ENCODE measurements at places on chromosomes 7 and 10.

- no peak for DNase-seq
Measured at GRCh38 chr10:104925232-104925851, 284.3 kb downstream of the SORCS3 start.

DNA sequence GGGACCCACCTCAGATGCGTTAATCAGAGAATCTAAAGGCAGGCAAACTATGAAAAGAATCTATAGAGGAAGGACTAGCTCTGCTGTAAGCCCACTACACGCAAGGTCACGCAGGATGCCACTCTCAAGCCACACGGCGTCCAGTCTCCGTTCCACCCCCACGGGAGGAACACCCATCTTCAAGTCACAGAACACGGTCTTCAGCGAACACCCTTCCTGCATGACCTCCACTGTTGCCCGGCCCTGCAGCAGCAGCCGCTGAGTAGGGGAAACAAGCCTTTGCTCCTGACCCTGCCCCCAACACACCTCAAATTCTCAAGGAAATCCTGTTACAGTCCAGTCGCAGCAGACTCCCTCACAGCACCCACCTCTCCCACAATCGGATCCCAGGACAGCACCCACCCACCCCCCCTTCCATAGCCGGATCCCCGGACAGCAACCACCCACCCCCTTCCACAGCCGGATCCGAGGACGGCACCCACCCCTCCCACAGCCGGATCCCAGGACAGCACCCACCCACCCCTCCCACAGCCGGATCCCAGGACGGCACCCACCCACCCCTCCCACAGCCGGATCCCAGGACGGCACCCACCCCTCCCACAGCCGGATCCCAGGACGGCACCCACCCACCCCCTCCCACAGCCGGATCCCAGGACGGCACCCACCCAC is 133.7 kb downstream of the DIP2C start:
- DNase-seq: no peak

DNA sequence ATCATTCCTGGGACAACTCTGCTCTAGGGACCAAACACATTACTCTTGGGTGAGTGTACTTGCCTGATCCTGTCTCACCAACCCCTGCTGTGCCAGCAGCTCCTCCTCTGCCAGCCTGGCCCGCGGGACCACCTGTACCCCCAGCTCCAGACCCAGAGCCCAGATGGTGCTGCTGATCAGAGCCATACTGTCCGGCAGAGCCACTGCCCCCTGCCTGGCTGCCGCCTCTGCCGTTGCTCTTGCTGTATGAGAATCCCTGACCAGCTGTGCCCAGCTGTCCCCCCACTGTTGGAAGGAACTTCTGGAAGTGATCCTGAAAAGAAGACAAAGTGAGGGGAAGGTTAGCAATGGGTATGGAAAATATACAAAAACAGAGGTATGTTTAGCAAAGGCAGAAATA is 6.9 kb downstream of the MYOZ1 start:
- no peak for DNase-seq

DNA sequence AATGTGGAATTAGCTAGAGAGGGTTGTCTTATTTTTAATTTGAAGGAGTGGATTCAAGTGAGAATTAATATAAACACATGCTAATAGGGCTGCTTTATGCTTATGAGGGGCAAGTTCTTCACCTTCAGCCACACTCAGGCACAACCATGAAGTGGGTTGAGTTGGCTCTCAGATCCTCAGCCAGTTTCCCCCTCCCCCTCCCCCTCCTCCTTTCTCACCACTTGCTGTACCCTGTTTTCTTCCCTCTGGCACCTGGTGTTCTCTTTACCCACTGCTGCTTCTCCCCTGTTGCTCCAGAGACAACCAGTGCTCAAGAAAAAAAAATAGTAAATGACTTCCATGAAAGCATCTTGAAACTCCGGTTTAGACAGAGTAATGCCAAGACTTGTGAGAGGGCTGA is 1083.3 kb downstream of the CNTNAP2 start:
- DNase-seq: no peak

- no peak for DNase-seq
Measured at GRCh38 chr7:93955304-93955703, 33.8 kb downstream of the GNG11 start.

- no peak for DNase-seq
Measured at GRCh38 chr7:68564306-68565135, 1033.8 kb upstream of the AUTS2 start.

GRCh38 chr10:61452655-61453641 is at the start of gene TMEM26:
TSS of gene TMEM26 (minus strand) at chr10:61453381. CDS start at chr10:61453081, 300 bp downstream.
- no peak for DNase-seq

DNA sequence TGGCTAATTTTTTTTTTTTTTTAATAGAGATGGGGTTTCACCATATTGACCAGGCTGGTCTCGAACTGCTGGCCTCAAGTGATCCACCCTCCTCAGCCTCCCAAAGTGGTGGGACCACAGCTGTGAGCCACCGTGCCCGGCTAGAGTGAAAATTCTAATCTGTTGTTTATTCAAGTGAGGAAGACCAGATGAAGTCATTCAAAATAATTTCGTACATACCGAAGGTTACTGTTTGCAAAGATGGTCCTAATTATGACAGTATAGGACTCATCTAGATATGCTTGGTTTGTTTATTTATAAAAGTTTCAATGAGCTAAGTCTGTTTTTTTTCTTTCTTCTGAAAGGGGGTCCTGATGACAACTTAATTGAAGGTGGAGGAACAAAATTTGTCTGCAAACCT is 376.8 kb downstream of the EXOC4 start:
- no peak for DNase-seq

DNA sequence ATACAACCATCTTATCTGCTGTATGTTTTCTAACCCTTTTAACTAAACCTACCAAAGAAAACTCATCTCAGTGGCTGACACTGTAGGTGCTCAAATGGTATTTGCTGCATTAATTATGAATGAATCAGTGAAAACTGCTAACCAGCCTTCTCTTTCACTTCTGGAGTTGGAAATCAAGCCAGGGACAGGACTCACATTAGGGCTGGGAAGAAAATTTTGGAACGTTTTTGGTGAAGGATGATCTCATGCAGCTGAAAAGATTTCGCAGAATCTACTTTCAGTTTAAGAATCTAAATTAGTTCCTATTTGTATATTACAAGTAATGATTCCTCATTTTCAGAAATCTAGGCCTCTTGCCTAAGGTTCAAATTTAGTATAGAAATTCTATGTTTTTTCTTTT is 12.9 kb downstream of the MTPN start:
- no peak for DNase-seq

GRCh38 chr10:84822931-84823630 is 494.7 kb downstream of the CCSER2 start:
- DNase-seq: no peak

DNA sequence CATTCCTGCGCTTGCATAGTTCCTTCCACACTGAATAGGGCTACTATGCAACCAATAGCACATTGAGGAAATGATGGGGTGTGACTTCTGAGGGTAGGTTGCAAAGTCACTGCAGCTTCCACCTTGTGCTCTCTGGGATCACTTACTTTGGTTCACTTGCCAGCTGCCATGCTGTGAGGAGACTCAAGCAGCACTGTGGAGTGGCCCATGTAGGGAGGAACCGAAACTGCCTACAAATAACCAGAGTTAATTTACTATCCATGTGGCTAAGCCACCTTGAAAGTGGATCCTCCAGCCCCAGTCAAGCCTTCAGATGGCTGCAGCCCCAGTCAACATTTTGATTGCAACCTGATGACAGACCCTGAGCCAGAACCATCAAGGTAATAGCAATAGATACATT is 64.3 kb downstream of the FAM204A start:
- no peak for DNase-seq

- no peak for DNase-seq
Measured at GRCh38 chr7:75657866-75658265, 80.9 kb downstream of the HIP1 start.

DNA sequence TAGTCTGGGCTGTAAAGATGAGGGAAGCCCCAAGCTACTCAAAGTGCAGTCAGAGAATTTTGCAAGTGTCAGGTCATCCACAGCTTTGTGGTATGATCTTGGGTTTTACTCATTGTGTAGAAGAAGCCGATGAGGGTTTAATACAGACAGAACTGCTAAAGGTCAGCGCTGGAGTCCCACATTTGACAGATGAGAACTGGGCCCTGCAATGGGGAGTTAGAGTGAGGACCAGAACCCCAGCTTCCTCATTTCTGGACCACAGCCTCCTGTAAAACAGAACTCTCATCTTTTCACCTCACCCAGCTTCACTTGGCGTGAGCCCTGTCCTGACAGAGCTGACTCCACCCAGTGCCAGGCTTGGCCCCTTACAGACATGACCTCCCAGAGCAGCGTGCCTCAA is 20.1 kb downstream of the LRRC20 start:
- no peak for DNase-seq

- DNase-seq: no peak
Measured at GRCh38 chr10:127976286-127976685, 69.4 kb downstream of the PTPRE start.

- no peak for DNase-seq
Measured at GRCh38 chr10:72322280-72323058, 32.2 kb downstream of the DNAJB12 start.

DNA sequence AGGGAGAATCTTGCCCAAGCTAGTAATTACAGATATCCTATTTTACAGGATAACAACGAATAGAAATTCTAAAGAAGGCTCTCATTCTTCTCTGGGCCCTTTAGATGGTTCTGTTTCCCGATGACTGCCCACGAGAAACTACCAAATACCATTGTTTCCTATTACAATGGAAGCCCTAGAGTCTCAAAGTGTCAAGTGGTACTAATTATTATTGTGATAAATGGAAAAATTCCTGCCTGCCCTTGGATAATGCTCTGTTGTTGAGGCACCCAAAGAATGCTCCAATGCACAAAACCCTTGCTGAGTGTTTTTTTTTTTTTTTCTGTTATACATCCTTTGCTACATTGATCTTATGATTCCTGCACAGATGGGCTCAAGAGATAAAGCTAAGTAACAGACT is 504.5 kb downstream of the XPNPEP1 start:
- no peak for DNase-seq

GRCh38 chr7:85191383-85191782 is 4.5 kb upstream of the SEMA3D start:
- DNase-seq: no peak

DNA sequence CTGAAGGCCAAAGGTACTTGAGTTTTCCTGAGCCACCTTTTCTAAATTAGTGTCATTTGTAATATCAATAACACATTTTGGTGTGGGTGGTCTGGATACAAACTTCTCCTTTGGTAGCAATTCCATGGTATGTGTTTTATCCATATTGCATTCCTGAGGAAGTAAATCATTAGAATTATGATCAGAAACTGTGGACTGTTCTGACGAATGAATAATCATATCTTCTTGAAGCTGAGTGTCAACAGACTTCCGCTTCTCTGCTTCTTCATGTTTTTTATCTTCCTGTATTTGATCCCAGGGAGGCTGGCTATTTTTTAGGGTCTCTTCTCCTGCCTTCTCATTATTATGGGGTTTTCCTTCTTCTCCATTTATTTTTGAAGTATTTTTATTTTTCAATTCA is 81.4 kb downstream of the NRBF2 start:
- DNase-seq: no peak

GRCh38 chr7:92282930-92283329 is 37.2 kb downstream of the ANKIB1 start:
- DNase-seq: no peak

- no peak for DNase-seq
Measured at GRCh38 chr7:69817121-69817520, 218.8 kb downstream of the AUTS2 start.

GRCh38 chr10:77190291-77190690 is 447.3 kb downstream of the KCNMA1 start:
- DNase-seq: no peak

GRCh38 chr7:40276061-40276460 is 141.3 kb downstream of the SUGCT start:
- no peak for DNase-seq

DNA sequence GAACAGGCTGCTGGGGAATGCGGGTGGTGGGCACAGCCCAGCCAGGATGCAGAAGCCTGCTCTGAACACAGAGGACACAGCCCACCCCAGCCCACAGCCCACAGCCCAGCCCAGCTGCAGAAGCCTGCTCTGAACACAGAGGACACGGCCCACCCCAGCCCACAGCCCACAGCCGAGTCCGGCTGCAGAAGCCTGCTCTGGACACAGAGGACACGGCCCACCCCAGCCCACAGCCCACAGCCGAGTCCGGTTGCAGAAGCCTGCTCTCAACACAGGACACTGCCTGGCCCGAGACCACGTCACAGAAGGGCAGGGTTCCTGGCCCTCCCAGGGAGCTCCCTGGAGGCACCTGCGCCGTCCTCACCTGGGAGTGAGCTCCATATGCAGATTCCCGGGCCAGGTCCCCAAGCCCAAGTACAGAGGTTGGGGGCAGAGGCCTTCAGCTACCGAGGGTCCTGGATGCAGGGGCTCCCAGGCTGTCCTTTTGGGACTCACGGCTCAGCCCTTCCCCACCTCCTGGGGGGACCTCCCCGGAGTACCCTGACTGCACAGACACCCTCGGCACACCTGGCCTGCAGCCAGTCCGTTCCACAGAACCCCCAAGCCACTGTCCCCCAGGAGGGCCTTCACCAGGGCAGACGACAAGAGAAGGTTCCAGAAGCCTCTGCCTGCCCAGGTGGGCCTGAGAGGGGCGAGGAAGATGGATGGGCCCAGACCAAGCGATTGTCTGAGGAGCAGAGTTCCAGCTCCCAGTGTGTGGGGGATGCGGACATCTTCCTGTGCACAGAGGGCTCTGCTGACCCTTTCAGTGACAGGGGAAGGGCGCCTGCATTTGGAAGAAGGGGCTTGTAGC is 23.7 kb upstream of the FOXL3 start:
- no peak for DNase-seq

DNA sequence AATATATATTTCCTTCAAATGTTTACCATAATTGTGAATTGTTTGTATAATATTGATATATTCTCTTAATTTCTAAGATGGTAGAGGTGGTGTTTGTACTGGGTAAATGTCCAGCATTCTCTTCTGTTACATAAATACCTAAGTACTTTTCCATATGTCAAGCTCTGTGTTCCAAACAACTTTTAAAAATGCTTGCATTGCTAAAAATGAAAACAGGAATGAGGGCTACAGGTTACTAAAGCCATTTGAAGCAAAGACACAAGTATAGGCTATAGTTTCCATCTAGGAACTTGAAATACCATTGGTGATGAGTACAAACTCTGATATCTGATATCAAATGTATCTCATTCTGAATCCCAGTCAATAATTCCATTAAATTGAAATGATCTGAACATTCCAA is 233.6 kb upstream of the SORCS1 start:
- DNase-seq: no peak

DNA sequence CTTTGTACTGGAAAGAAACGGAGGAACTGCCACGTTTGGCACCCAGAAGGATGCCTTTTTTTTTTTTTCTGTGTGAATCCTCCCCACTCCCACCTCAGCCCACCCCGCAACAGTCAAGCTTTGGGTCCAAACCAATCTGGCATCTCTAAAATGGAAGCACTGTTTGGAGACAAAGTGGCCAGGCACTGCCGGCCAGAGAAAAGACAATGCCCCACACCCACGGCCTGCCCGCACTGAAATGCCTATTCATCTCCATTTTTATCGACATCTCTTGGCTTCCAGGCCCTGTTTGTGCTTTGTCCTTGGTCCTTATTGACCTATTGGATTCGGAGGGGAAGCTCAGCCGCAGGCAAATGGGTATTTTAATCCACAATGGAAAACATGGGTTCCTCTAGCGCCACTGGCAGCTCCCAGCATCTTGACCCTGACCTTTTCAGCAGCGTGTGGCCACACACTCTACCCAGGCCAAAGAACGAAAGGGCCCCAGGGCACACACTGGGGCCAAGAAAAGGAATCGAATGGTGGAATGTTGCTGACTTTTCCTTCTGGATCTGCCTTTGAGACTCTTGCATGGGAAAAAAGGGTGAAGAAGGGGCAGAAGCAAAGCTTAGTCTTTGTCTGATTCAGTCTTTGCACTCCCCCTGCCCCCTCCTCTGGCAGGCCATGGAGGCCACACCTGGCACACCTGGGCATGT is 162.6 kb upstream of the CDCA7L start:
- no peak for DNase-seq
